ENCODE measurements at places on chromosomes 6 and 20.

DNA sequence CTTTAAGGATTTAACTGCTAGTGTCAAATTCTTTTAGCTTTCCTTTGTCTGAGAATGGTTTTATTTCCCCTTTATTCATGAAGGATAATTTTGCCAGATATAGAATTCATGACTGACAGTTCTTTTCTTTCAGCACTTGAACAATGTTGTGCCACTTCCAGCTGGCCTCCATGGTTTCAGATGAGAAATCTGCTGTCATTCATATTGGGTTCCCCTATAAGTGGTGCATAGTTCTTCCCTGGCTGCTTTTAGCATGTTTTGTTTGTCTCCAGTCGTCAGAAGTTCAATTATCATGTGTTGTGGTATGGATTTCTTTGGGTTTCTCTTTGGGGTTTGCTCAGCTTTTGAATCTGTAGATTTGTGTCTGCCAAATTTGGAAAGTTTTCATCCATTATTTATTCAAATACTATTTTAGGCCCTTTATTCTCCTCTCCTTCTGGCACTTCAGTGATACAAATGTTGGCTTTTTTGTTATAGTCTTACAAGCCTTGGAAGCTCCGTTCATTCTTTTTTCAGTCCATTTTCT is 76.3 kb upstream of the TGM3 start:
- no peak for DNase-seq

- DNase-seq: no peak
These were observed 181.6 kb upstream of the AKAP12 start for GRCh38 chr6:151058021-151058733.

DNA sequence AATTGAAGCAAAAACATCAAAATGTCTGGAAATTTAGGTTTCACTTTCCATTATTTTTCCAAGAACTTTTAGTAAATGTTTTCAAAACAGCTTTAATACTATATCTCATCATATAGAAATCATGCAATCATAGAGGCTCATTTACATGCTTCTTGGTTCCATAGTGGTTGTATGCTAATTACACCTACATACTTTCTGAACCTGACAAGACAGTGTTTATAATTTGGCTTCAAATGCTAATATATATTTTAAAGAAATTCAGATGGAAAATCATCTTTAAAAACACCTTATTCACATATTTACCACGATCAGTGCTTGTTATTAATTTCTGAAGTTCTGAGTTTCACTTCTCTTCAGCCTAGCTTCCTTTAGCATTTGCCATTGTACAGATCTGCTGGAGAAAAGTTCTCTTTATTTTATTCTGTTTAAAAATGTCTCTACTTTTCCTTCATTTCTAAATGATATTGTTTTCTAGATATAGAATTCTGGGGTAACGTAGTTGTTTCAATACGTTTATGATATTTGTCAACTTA is 89.9 kb downstream of the PLCB1 start:
- no peak for DNase-seq

GRCh38 chr6:26234421-26235301 is 130.3 kb upstream of the BTN3A2 start:
- DNase-seq: peak; percentile 72

DNA sequence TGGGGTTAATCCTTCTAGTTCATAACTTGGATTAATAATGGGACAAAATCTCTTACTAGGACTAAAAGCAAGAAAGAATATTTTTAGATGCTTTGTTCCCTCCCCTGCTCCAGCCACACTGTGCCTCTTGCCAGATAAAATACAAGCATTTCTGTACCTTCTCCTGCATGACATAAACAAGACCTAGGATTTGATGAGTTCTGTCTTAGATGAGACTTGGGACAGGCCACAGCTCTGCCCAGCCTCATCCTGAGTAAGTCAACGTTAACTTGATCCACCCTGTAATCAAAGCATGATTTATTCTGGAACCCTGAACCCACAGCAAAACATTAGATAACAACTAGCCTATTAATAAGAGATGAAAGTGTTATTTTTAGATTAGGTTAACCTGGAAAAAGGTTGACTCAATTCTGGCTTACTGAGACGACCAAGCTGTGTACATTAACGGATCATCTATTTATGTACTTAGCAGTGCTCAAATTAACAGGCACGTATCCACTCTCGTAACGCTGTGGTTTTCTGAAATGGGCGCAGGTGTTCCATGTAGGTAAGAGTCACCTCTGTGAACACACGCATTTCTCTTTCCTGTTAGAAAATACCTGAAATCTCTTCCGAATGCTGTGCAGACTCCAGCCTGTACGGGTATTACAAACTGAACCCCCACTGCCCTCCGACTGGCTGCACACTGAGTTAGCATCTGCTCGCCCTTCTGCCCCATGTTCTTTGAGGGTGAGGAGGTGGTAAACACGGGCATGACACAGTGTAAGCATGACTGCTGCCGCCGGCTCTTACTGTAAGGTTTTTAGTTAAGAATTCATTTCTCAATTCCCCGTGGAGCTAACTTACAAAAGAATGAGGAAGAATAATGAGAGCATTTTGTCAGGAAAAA is 132.1 kb upstream of the FOXQ1 start:
- DNase-seq: no peak

DNA sequence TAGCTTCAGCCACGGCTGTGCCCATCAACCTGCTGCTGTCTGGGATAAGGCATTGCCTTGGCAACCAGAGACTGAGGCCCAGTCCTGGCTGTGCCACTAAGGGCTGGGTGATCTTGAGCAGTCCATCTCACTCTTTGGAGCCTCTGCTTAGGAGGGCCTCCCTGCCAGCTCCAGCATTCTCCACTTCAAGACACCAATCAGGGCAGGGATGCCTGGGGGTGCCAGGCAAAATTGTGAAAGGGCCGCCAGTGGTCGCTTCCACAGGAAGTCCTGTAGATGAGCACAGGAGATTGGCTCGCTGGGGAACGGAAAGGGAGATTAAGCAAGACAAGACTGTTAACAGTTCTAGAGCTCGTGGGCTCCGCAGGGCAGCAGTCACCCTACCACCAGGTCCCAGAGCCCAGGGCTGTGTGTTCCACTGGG is at the start of gene RAB44:
Gene RAB44 (plus strand): TSS at position 346 of the 423 bp plus-strand sequence. CDS start 6,410 bp downstream, outside the sequence.
- peak; percentile 60 for DNase-seq

DNA sequence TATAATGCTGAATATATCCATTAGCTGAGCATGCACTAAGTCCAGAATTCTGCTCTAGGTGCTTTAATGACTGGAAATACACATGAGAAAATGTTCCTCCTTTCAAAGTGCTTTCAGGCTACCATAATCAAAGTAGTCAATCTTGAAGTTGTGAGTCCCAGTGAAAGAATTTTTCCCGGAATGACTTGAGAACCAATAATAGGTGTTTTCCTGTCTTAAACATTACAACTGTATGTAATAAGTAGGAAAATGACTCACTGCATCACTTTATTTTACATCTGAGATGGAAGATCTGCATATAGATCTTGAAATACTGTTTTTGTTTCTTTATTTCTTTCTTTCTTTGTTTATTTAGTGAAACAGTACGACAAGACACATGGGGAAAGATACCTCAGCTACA is 437.4 kb upstream of the JAG1 start:
- no peak for DNase-seq

- peak; percentile 61 for DNase-seq
These were observed 63.0 kb upstream of the NCOA3 start for GRCh38 chr20:47438464-47439381.

- DNase-seq: no peak
These were observed 286.0 kb downstream of the HAO1 start for GRCh38 chr20:7654231-7654630.

- DNase-seq: peak; percentile 62
These were observed 36.2 kb upstream of the MRPS18A start for GRCh38 chr6:43723737-43724295.

DNA sequence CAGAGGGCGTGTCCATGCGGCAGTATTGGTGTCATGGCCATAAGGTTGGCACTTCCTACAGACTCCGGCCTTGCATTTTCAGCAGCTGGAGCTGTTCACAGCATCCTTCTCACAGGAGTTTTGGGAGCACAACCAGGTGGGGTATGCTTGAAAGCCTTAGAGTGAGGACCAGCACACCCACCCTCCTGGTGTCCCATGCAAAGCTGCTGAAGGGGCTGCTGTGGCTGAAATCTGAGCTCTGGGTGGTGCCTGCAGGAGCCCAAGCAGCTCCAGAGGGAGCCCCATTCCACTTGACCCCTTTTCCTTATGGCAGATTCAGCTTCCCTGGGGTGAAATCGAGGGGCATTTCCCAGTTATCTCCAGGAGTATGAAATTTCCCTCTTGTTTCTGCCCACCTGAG is 74.0 kb upstream of the BHLHE23 start:
- DNase-seq: no peak

GRCh38 chr6:63066055-63066704 is 145.1 kb upstream of the FKBP1C start:
- DNase-seq: no peak

DNA sequence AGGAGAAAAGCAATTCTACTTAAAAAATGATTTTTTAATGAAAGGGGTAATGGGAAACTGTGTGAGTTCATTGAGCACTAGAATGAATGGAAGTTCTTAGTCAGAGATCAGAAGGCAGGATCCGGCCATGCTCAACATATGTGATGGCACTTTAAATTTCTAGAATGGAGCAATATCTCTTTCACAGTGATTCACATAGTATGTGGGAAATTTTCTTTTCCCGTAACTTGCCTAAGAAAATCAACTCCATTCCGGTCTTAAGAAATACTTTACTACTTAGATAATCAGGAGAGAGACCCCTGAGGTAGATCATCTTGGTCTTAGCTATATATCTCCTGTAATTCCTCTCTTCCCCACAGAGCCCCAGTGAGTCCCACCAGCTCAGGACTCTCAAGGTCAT is 131.8 kb downstream of the SCML4 start:
- no peak for DNase-seq

GRCh38 chr20:41247523-41248367 is 69.8 kb downstream of the ZHX3 start:
- DNase-seq: no peak

- DNase-seq: no peak
These were observed 279.7 kb downstream of the KIF16B start for GRCh38 chr20:16293590-16293989.

DNA sequence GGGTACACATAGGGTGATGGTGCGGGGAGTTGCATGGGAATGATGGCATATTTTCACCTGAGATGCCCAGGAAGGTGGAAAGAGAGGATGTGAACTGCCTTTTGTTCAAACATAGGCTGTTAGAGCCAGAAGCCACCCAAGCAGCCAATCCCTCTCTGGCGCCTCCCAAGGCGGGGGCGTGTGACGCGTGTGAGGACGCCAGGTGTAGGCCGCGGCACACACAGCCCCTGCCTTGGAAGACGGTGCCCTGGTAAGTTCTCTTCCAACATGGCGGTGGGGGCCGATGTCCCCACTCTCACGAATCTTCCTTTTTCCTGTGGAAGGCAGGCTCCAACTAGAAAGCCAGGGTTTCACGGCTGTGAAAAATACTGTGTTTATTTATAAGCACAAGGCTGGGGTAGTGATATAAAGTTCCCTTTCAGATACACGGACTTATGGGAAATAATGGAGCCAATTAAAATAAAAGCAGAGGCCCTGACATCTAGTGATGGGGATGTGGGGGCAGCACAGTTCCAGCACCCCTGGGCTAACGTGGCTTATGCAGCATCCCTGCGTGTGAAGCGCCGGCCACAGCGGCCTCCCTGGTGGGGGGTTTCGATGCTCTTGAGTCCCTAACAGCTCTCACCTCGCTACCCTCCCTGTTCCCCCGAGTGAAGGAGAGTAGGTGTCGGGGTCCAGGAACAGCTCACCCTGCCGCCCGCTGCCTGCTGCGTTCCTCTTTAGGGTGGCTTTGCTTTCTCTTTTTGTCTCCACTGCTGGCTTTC is 28.3 kb downstream of the CDH4 start:
- DNase-seq: no peak

DNA sequence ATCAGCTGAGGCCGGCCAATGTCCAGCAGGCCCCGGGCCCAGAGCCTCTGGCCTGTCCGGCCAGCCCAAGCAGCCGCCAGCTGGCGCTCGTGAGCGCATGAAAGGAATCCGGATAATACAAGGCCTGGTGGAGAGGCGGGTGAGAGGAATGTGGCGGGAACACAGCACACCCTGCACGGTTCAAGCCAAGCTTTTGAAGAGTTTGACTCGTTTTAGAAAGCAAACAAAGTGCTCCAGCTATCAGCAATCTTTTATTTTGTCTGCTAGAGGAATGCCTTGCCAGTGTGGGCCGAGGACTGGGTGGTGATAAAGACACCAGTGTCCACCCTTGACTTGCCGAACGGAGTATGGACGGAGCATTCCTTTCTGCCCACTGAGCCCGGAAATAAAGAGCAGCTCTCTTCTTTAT is 9.3 kb upstream of the NEDD9 start:
- no peak for DNase-seq

GRCh38 chr20:34110745-34111641 is 1.1 kb downstream of the EIF2S2 start:
- DNase-seq: peak; percentile 65

DNA sequence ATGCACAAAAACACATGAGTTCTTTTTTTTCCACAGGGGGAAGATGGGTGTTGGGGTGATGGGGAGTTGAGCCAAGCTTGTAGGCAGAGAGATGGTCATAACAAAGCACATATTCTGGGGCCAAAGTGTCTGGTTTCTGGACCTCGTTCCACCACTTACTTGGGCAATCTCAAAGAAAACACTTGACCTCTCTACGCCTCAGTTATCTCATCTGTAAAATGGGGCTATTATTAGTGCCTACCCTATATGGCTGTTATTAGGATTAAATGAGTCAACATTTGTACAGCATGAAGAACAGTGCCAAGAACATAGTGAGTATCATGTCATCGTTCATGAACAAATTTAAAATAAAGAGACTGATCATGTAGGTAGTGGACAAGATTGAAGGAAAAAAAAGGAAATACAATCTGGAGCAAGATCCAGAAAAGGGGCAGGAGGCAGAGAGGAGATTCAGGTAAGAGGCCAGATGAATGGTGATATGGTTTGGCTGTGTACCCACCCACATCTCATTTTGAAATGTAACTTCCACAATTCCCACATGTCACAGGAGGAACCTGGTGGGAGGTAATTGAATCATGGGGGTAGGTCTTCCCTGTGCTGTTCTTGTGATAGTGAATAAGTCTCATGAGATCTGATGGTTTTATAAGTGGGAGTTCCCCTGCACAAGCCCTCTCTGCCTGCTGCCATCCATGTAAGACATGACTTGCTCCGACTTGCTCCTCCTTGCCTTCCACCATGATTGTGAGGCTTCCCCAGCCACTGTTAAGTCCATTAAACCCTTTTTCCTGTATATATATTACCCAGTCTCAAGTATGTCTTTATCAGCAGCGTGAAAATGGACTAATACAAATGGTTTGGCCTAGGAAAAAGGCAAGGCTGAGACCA is 14.2 kb downstream of the EEF1E1 start:
- DNase-seq: peak; percentile 74

DNA sequence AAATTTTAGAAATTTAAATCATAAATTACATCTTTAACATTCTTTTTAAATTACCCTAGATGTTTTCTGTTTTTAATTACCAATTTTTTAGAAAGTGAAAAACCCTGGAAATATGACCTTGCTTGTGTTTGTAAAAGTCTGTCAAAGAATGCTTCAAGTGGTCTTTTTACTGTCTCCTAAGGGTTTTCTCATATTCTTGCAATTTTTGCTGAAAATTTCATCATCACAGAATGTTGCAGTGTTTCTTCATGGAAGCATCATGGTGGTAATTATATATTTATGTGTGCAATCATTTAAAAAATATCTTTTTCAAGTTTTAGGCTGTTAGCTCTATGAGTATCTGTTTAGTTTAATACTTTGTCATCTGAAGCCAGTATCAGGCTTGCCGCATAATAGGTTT is 178.2 kb downstream of the HDGFL1 start:
- DNase-seq: no peak

Data from inflammatory macrophage (primary cell).